Substantia nigra (tissue), 51 donors: ENCODE measurements at places on chromosomes 12 and 14.

GRCh38 chr12:93902736-93903562 is 225.8 kb downstream of the CRADD start:
- DNase-seq = no peak

GRCh38 chr12:54154681-54155186 is 34.1 kb downstream of the SMUG1 start:
- DNase-seq = no peak

DNA sequence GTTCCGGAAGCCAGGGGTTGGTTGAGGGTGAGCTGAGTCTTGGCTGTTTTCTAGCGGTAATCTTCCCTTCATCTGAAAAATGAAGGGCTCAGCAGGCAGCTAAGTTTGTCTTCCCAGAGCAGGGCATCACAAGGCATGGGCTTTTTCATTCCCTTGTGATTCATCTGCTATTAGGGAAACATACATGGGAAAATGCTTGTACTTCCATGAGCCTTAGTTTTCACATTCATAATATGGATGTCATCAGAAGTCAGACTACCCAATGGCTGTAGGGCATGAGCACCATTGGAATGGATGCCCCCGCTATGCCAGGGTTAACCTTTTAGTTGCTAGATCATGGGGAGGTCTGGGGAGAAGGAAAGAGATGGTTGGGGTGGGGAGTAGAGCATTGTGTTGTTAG is 18.7 kb downstream of the HELB start:
- DNase-seq = no peak

- no peak for DNase-seq
These were observed 942 bp upstream of the GSG1 start for GRCh38 chr12:13104409-13104808.

DNA sequence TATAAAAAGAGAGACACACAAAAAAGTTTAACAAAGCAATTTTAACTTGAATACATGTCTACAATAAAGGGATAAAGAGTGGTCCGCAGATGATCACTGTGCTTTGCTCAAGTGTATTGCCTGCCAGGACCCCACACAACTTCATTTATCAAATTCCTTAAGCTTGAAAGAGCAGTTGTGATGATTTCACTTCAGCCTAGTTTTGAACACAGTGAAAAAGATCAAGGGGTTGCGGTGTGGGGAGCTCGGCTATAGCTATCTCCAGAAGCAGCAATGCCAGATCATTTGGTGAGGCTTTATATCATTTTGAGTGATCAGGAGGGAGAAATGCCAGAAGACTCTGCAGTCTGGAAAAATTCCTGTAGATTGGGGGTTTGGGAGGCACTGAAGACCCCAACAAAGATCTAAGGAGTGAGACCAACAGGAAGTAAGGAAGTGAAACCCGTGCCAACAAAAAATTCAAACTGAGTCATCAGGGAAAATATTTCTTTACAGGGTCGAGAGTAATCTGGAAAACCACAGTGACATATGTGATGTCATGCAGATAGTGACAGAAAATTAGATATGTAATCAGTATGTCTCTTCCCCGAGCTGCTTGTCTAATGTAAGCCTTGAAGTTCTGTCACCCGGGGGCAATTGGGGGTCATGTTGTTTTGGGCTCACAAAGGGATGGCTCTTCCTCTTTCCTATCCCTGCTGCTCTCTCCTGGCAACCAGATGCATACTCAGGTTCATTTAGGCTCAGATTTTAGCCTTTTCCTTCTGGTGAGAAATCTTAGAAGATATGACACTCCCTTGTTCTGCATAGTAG is 221.8 kb downstream of the MSRB3 start:
- no peak for DNase-seq

- DNase-seq = no peak
These were observed 320.1 kb upstream of the RTL1 start for GRCh38 chr14:101223561-101224162.

GRCh38 chr12:25872137-25872536 is 86.3 kb upstream of the RASSF8 start:
- DNase-seq = no peak
